Erythroblast (primary cell): ENCODE measurements at places on chromosomes 7 and 10.

DNA sequence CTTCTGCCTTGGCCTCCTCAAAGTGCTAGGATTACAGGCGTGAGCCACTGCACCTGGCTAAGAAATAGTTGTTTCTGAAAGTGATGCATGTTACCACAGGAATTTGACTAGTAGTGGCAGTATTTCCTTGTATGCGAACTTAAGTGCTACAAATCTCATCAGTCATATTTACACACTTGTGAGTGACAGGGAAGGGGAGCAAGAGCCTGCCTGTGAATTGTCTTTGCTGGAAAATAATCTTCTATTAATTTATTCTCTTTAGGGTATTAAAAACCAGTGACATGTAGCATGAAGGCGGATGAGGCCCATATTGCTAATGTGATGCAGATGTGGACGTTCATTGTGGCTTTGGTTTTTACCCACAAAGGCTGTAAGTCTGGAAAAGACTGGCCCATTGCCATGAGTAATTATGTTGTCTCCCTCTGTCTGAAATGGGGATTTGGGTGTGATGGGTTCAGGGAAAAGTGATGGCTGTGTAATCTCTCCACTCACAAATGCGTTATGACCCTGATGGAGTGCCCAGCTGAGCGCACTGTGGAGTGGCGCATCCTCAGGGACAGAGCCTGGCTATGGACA, 97.6 kb downstream of the CCNY start:
- no peak for DNase-seq

- DNase-seq: no peak
Measured at GRCh38 chr10:25698638-25699037, 235.4 kb upstream of the MYO3A start.

GRCh38 chr7:71612911-71613310, 481.0 kb downstream of the GALNT17 start:
- DNase-seq: no peak

GRCh38 chr10:78283069-78283682, 249.5 kb downstream of the RPS24 start:
- no peak for DNase-seq

- no peak for DNase-seq
Measured at GRCh38 chr7:35657125-35657524, 37.8 kb downstream of the HERPUD2 start.
